ENCODE measurements at places on chromosomes 2 and 18.

GRCh38 chr2:62293490-62294271 is 97.8 kb downstream of the B3GNT2 start:
- DNase-seq, result no peak

GRCh38 chr2:9629222-9630116 is 1.3 kb downstream of the YWHAQ start:
- no peak for DNase-seq

- no peak for DNase-seq
Measured at GRCh38 chr2:98911376-98912154, 24.5 kb downstream of the CRACDL start.

GRCh38 chr2:98895901-98896300 is 40.1 kb downstream of the CRACDL start:
- DNase-seq, result no peak

- peak; percentile 29 for DNase-seq
Measured at GRCh38 chr18:55316486-55317184, 271.4 kb downstream of the TCF4 start.

- DNase-seq, result peak; percentile 48
Measured at GRCh38 chr2:15154297-15154696, 406.8 kb downstream of the NBAS start.

GRCh38 chr2:138213084-138213483 is 248.8 kb downstream of the HNMT start:
- DNase-seq, result no peak

GRCh38 chr2:241558532-241559322 is at the start of gene BOK:
Gene BOK, plus strand, starts transcription at chr2:241558745. Its CDS starts 739 bp downstream, at chr2:241559484.
- peak; percentile 70 for DNase-seq

GRCh38 chr2:236688563-236689392 is 119.2 kb downstream of the ACKR3 start:
- no peak for DNase-seq

GRCh38 chr2:9744256-9745004 is 98.8 kb upstream of the TAF1B start:
- no peak for DNase-seq

- no peak for DNase-seq
Measured at GRCh38 chr18:76752400-76752799, 70.0 kb upstream of the ZNF236 start.

DNA sequence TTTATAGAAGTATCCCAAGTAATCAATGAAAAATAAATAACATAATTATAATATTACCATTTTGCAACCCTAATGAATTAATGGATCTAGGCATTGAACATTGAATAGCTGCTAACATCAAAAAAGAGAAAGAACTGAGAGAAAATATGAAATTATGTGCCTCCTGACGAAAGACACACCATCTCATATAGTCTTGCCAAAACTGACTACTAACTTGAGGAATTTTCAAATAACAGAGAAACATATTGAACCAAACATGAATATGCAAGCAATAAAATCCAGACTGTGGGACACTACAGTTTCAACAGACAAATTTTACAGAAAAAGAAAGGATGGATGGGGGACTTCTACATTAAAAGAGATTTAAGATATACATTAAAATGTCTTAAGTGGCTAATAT is 165.7 kb downstream of the WDPCP start:
- no peak for DNase-seq

DNA sequence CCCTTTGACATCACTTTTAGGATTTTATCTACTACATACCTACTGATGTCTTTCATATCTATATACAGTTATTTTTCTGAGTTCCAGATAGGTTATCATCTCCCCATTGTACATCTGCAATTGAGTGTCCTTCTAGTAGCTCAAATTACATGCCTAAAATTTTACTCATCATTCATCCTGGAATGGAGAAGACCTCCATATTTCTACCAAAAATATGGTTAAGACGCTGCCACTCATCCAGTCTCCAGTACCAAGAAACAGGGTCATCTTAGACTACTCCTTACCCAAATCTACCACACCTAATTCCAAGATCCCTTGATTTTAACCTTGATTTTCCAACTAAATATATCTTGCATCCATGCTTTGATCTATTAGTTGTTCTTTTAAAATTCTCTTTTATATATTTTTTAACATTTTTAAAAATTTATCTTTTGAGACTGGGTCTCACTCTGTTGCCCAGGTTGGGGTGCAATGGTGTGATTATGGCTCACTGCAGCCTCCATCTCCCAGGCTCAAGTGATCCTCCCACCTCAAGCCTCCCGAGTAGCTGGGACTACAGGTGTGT is 8.6 kb upstream of the CKAP2L start:
- DNase-seq, result no peak
